ENCODE measurements at places on chromosomes 6 and 20.

DNA sequence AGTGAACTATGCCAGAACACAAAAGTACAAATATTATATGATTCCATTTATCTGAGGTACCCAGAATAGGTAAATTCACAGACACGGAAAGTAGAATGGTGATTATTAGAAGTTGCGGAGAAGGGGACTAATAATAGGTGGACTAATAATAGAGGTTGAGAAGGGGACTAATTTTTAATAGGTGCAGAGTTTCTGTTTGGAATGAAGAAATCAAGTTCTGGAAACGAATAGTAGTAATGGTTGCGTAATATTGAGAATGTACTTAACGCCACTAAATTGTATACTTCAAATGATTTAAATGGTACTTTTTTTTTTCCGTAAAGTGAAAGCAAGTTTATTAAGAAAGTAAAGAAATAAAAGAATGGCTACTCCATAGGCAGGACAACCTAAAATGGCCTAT lies 33.2 kb downstream of the B4GALT5 start:
- DNase-seq, result no peak

DNA sequence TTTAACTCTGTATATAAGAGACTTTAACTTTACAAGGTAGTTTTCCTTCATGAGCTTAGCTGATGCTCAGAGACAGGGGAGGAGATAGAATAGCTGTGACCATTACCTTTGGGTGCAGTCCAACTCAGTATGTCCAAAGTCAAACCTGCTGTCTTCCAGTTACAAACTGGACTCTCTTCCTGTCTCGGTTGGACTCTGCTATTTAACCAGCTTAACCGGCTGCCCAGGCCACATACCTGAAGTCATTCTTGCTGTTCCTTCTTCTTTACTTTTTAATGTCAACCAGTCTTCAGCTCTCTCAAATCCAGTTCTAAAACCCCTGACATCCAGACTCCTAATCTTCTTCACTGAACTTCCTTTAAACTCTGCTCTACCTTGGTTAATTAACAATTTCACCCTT lies 138.3 kb upstream of the TSHZ2 start:
- no peak for DNase-seq

- no peak for DNase-seq
Observed at GRCh38 chr20:63178446-63178820, 37.5 kb downstream of the YTHDF1 start.

DNA sequence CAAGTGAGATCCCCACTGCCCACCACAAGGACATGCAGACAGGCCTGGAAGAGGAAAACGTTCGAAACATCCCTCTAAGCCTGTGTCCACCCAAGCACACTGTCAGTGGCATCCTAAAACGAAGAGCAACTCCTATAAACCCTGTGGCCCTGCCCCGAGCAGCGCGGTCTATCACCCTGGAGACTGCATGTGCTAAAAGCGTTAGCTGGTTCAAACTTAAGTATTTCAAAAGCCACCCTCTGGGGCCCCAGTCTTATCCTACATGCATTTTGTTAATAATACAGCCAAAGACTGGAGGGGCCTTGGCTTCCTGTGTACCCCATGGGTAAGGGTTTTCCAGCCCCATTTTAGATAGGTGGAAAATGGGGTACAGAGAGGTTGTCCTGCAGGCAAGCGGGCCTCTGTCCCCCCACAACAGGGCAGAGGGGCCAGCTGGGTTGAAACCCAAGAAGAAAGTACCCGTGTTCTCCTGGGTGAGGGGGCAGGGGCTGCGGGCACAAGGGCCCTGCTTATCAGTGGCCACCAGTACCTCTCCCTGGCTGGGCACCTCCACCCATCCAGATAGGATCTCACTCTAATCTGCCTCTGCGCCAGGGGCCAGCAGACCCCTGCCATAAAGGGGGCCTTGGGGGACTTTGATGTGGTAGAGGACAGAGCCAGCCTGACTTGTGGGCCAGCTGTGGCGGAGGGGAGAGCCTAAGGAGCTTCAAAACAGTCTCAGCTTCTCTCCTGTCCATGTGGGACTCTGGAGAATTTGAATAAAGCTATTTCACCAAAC lies 28.3 kb downstream of the PREX1 start:
- no peak for DNase-seq

DNA sequence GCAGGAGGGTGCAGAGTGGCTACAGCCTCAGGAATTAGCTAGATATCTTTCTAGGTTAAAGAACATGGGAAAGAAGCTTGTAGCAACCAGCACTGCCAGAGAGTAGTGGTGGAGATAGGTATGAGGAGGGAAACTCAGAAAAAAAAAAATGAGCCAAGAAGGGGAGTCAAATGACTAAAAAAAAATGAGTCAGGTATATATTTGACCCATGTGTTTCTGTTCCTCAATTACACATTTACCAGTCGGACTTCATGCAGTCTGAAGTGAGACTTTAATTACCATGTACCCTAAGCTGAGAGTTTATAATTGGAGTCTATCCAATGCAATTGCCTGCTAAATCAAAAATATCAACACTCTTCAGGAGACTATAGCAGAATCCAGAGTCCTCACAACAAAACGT lies 964.6 kb downstream of the HACE1 start:
- no peak for DNase-seq

DNA sequence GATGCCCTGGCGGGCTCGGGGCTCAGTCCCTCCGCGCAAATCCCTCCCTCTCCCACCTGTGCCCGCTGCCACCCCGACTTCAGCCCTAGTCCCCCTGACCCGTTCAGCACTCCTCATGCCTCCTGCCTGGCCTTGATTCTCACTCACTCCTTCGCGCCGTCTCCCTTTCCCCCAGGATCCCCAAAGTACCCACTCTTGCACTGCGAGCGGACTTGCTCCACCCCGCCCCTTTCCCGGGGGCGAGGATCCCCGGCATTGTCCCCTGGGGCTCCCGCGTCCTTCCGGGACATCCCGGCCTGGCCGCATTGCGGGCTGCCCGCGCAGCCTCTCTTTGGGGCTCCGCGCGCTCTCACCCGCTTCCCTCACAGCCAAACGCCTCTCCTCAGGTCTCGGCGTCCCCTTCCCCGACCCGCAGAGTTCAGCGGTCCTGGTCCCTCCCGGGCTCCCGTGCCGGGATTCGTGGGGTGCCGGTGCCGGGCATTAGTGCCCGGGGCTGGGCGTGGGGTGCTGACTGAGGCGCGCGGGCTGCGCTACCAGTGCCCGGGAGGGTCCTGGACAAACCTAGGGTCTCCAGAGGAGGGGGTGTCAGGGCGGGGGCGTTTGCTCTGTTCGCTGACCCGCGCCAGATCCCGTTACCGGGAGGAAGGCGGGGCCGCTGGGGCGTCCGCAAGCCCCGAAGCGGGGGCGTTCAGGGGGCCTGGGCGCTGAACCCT lies 45.5 kb upstream of the SUPT3H start:
- DNase-seq, result peak; percentile 88

GRCh38 chr6:6512711-6513110 lies 75.8 kb upstream of the LY86 start:
- DNase-seq, result no peak

GRCh38 chr20:63452821-63453523 lies 19.5 kb downstream of the KCNQ2 start:
- DNase-seq, result no peak

- no peak for DNase-seq
Observed at GRCh38 chr20:4667371-4667773, 54.3 kb upstream of the PRND start.

DNA sequence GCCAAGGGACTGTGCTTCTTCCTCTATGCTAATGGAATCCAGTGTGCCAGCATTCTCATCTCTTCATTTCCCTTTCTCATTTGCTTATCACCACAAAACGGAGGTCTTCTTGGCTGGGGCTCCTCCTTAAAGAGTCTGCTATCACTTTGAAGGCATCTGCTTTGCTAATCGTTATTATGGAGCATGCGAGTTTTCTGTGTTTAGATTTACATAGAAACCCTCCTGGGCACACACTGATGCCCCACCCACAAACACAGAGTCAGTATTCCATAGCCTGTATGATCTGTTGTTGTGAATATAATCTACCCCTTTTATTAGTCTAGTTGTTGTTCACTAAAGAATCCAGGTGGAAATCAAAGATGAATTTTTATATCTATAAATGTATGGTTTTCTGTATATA lies 83.4 kb upstream of the XRN2 start:
- no peak for DNase-seq

- no peak for DNase-seq
Observed at GRCh38 chr6:97864366-97864765, 581.4 kb upstream of the MMS22L start.

DNA sequence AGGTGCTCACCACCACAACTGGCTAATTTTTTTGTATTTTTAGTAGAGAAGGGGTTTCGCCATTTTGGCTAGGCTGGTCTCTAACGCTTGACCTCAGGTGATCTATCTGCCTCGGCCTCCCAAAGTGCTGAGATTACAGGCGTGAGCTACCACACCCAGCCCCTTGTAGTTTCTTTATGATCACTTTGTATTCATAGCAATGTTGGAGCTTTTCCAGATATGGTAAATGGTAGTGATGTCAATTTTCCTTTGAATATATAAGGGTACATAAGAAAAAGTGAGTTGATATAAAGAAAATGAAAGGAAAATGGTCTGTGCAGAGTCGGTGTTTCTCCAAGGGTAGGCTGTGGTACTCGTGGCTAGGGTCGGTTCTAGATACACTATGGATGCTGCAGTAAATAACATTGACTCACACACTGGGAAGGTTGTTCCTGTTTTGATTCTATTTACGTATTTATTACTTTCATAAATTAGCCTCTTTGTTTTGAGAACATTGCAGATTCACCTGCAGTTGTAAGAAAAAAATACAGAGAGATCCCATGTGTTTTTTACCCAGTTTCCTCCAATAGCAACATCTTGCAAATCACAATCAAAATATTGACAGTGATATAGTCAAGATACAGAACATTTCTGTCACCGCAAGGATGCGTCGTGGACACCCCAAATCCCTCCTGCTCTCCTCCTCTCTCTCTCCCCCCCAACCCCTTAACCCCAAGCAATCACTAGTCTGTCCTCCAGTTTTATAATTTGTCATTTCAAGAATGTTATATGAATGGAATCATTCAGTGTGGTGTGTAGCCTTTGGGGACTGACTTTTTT lies 2.5 kb downstream of the ZNF831 start:
- DNase-seq, result no peak

- peak; percentile 44 for DNase-seq
Observed at GRCh38 chr6:27838945-27839625, 73.1 kb downstream of the OR2B2 start.

DNA sequence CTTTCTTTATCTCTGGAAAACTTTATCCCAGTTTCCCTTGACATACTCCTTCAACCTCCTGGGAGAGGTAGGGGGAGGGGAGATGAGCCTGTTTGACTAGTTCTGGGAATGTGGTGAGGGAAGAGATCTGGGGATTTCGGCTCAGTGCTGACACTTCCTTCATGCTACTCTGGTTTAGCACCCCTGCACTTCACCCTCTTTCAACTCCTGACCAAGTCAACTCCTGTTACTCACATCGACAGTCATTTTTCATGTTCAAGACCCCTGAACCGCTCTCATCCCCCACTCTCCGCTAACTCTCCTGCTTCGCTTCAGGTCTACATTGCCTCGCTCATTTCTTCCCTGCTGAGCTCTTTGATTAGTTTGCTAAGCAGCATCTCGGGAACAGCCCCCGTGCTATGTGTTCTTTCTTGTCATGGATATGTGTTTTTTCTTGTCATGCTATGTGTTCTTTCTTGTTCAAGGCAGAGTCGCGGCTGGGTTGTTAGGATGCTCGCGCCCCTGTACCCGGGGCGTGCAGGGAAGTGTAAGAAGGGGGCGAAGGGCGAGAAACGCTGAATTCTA lies 16.6 kb upstream of the TRIM27 start:
- DNase-seq, result no peak

DNA sequence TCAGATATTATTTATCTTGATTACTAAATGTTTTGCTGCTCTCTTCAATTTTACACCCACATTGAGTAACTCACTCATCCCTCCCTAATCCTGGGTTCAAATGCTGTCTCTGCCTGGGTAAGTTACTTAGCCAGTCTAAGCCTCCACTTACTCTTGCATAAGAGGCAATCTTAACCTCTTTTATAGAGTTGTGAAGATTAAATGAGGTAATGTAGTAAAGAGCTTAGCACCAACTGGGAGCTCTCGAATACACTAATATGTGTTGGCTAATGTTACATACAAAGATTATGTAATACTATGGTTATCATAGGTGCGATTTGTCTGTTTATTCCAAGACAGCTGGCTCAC lies 134.4 kb upstream of the STMND1 start:
- no peak for DNase-seq

DNA sequence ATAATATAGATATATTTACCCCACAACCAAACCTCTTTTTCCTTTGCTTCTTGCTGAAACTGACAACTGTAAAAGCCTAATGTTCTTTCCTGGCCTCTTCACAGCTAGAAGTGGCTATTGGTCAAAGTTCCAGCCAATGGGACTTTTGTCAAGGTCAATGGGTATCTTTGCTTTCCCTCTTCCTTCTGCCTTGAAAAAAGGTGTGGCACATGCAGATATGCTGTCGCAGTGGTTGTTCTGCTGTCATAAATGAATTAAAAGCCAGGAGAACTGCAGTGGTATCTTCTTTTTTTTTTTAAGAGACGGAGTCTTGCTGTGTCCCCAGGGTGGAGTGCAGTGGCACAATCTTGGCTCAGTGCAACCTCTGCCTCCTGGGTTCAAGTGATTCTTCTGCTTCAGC lies 29.9 kb downstream of the MAN1A1 start:
- DNase-seq, result no peak

- no peak for DNase-seq
Observed at GRCh38 chr6:14172562-14172961, 55.0 kb downstream of the CD83 start.

GRCh38 chr6:7998103-7998725 lies 66.0 kb downstream of the BLOC1S5 start:
- DNase-seq, result no peak

GRCh38 chr6:40362859-40363258 lies 224.3 kb downstream of the LRFN2 start:
- DNase-seq, result no peak

DNA sequence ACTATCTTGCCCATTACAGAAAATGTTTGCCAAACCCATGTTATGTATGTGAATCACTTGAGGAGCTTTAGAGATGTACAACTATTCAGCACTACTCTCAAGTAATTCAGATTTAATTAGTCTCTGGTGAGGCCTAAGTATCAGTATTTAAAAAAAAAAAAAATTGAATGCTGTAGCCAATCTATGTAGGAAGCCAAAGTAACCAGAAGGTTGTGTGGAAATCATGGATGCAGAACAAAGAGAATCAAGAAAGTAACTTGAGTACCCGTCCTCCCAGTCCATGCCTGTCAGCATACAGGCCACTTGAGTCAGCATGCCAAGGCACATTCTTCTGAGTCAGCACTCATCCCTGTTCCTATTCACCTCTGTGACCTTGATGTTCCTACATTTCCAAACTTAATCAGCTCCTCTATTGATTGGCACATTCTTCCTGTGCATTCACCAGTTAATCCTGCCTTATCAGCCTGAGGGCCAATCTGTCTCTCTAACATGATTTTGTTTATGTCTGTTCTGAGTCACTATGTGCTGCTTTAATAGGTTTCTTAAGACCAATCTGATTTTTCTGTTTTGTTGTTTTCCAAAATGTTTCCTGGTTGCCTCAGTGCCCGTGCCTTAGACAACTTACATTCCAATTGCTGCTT lies 165.6 kb downstream of the KCNQ5 start:
- DNase-seq, result peak; percentile 5

DNA sequence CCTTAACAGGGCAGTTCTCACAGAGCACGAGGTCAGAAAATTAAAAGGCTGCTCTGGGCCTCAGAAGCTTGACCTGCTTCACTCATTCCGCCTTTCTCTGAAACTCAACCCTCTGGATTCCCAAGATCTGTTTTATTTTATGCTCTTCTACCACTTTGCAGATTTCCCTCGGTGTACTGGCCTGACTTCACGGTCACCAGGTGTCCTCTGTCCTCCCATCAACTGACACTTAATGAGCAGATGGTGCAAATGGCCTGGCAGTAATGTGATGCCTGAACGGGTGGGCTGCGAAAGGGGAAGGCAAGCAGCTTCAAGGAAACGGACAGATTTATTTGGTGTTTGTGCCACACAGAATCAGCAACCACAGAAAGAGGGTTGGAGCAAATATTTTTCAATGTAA lies 169.7 kb upstream of the TFAP2D start:
- no peak for DNase-seq
